Mesothelial cell of epicardium (in vitro differentiated cells): ENCODE measurements at places on chromosomes 1 and 21. TPM values are rescaled to one million over a fixed set of nuclear protein-coding genes. Genes with fewer than 3 reads are reported as not detected.
A peak's percentile ranks its signal among the peaks of the same experiment; 100 is the strongest.

GRCh38 chr1:43135857-43136781 is 36.0 kb downstream of the EBNA1BP2 start:
- H3K27me3 ChIP-seq, result no peaks in the 10 kb centered on the region
- peaks cover 6% of the 10 kb centered on the region for H3K4me1 ChIP-seq

DNA sequence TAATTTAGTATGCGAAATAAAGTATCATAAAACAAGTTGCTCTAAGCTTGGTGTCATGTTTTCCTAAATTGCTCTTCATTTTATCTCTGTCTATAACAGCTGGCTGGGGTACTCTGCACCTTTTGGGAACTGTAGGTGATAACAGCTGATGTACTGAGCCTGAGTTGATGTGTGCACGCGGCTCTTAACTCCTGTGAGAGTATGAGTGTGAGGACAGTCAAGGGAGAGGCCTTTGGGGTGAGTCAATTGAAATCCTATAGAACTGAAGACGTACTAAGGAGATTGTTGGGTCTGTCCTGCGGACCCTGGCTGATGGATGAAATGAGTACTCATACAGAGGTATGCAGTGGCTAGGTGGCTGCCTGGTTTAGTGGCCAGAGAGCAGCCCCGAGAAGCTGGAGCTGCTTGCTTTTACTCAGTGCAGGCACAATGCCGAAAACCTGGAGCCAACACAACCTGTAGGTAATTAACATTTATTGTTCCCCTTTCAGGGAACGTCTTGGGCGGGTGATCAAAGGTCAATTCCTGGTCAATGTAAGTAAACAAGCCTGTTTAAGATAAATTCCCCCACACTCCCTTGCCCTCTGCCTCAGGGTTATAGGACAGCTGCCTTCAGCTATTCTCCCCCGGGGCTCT is 188.5 kb downstream of the PRDM2 start:
- no peak for DNase-seq
- peaks cover 9% of the 10 kb centered on the region for H3K4me1 ChIP-seq
- H3K4me3 ChIP-seq, result no peak overlapping the region
- peaks cover 30% of the 10 kb centered on the region for H3K27me3 ChIP-seq
- H3K36me3 ChIP-seq, result no peaks in the 10 kb centered on the region

SEMA4A gene
- 18.7 to 21.0 TPM (median 19.8 TPM) in 3 replicates for total RNA-seq

DNA sequence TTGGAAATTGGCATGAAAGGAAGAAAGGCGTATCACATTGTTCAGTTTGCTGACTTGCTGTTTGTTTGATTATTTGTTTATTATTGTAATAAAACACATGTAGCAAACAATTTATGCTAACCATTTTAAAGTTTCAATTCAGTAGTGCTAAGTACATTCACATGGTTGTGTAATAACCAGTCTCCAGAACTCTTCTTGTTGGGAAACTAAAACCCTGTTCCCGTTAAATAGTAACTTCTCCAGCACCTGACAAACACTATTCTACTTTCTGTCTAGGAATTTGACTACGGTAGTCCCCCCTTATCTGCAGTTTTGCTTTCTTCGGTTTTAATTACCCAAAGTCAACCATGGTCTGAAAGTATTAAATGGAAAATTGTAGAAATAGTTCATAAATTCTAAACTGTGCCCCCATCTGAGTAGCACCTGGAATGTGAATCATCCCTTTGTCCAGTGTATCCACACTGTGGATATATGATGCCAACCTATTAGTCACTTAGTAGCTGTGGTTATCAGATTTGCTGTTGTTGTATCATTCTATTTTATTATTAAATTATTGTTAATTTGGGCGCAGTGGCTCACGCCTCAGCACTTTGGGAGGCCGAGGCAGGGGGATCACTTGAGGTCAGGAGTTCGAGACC is 5.5 kb downstream of the MORC3 start:
- peaks cover 16% of the 10 kb centered on the region for H3K36me3 ChIP-seq
- H3K4me3 ChIP-seq, result no peak overlapping the region
- H3K27ac ChIP-seq, result no peak overlapping the region
- no peak for DNase-seq

DNA sequence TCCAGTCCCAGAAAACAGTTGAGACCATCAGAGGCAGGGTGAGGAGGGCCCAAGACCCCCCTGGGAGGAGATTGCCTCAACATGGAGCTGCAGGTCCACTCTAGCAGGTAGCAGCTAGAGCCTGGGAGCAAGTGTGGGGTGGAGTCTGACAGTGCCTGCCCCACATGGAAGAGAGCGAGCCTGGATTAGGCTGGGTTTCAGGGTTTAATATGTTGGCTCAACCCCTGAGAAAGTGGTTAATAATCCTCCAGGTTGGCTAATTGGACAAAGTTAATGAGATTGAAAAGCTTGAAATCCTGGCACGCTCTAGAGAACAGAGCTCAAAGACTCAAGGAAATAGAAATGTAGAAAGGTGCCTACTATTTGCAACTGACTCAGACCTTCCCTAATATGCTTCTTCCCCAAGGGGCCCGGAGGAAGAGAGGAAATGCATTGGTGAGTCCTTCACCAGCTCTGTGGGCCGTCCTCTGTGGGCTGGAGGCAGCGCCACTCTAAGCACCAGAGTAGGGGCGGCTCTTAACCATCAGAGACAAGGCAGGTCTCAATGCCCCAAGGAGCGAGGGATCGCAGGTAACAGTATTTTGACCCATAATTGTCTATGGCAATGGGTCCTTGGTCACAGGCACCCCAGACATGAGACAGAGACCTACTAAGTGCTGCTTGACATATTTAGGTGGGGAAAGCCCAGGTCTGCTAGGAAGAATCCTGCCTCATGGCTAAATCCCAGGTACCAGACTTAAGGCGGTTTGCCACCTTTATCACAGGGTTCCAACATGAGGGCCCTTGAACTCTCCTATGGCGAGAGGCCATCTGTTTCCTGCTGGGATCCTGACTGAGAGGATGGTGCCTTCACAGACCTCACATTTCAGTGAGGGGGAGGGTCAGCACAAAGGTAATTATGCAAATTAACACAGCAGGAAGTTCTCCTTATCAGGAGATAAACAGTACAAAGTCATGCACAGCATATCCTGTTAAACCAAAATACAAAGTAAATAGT is 33.8 kb downstream of the RSPH1 start:
- no peak for DNase-seq
- H3K27me3 ChIP-seq, result peaks cover 2% of the 10 kb centered on the region
- H3K4me3 ChIP-seq, result no peak overlapping the region
- H3K27ac ChIP-seq, result no peak overlapping the region

KCNH1 gene
- total RNA-seq, result 0.04 to 0.34 TPM (median 0.29 TPM) in 3 replicates

IVL gene
- total RNA-seq, result 0.11 to 0.34 TPM (median 0.27 TPM) in 3 replicates

DNA sequence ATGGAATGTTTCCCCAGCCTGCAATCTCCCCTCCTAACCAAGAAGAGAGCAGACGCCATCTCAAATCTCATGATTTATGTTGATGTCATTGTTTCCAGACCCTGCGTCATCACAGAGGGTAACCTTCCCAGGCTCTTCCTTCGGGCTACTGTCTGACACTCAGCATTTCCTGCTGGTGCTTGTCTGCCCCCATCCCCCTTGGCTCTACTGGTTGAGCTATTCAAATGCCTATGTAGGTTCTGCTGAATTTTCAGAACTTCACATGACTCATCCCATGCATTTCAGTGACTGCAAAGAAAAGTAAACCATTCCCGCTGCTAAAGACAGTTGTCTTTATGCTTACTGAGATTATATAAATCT is 24.8 kb upstream of the ITPKB start:
- H3K27me3 ChIP-seq, result no peaks in the 10 kb centered on the region
- no peak overlapping the region for H3K27ac ChIP-seq
- H3K4me1 ChIP-seq, result peaks cover 13% of the 10 kb centered on the region

DNA sequence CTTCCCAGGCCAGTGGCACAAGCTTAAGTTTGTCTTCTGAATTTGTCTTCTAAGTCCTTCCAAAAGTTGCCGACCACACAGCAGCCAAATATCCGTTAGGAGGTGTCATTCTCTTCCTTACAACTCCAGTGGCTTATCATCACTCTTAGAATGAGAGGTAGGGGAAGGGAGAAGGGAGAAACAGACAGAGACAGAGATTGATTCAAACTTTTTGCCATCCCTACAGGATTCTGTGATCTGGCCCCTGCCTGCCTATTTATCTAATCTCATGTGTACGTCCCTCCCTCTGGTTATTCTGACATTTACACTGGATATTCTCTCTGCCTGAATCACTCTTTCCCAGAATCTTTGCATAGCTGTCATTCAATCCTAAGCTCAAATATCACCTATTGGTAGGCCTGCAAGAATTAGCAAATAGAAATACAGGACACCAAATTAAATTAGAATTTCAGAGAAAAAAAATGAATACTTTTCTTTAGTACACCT is 488 bp upstream of the GNL2 start:
- H3K27ac ChIP-seq, result peak overlapping the region; percentile 99
- peaks cover 44% of the 10 kb centered on the region for H3K4me1 ChIP-seq
- no peak for DNase-seq
- H3K36me3 ChIP-seq, result peaks cover 3% of the 10 kb centered on the region

CD164L2 gene
- 0.45 to 1.3 TPM (median 0.61 TPM) in 3 replicates for total RNA-seq

TNFRSF4 gene
- total RNA-seq, result 0.18 to 0.34 TPM (median 0.29 TPM) in 3 replicates

DNA sequence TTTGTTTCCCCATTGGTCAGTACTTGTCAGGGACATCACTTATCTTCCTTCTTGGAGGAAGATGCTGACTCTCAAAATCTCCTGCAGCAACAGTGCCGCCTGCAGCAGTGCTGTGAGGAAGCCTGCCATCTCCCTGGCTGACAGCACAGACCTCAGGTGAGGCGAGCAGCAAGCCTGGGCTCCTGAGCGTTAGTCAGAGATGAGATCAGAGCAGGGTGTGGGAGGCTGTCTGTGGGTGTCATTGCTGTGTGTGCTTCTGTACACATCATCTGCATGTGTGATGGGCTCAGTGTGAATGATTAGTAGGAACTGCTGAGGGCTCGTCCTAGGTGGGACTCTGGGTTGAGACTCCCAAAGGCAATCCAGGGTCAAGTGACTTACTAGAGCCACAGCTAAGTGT is 6.1 kb downstream of the STRIP1 start:
- no peak overlapping the region for H3K4me3 ChIP-seq
- H3K27ac ChIP-seq, result no peak overlapping the region
- H3K27me3 ChIP-seq, result no peaks in the 10 kb centered on the region
- no peak for DNase-seq

OR10Z1 gene
- total RNA-seq, result not detected in 3 replicates

DNA sequence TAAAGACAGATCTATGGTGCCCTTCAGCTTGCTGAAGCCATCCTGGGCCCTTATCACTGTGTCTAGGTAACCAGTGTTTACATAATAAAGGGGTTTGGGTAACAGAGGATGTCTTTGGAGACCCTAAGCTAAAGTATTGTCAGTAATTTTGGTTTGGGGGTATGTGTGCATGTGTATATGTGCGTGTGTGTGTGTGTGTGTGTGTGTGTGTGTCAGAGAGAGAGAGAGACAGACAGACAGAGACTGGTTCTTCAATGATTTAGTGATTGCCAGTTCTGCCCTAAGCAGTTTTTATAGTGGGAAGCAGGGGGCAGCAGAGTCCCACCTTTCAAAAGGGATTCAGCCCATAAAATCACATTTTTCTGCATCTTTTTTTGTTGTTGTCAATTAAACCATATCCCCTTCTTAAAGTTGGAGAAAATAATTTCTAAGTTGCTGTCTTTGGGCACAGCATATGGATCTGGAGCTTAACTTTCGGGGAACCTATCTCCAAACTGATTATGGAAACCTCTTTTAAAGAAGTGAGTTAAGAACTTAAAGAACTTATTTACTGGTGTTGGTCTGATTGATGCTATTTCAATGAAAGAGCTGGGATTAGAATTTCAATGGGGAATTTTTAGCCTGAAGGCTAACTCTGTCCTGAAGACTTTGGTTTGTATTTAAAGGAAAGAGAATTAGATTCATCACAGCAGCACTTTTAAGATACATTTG is 51.1 kb downstream of the ZNF326 start:
- no peak for DNase-seq
- no peak overlapping the region for H3K27ac ChIP-seq
- H3K36me3 ChIP-seq, result no peaks in the 10 kb centered on the region
- H3K4me1 ChIP-seq, result peaks cover 7% of the 10 kb centered on the region
- no peak overlapping the region for H3K4me3 ChIP-seq

DNA sequence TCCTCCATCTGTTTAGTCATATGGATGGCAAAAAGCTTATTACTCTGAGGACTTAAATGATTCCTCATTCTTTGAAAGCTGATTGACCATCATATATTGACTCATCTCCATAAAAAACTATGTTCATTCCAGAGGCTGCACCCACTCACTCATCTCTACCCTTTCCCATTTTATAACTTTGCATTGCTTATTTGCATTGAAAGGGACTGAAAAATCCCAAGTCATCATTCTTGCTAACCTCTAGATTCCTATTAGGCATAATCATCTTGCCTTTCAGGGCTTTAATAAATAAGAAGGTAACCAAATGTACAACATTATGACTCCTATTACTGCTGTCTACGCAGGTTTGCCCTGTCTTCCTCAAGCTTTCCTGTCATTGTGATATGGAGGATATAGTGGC is 1180.3 kb upstream of the B3GALT2 start:
- no peak overlapping the region for H3K4me3 ChIP-seq
- no peaks in the 10 kb centered on the region for H3K36me3 ChIP-seq
- H3K4me1 ChIP-seq, result peaks cover 16% of the 10 kb centered on the region
- no peaks in the 10 kb centered on the region for H3K27me3 ChIP-seq

GRCh38 chr21:28439251-28439650 is 553.4 kb downstream of the LTN1 start:
- peak overlapping the region; percentile 88 for H3K27ac ChIP-seq
- H3K36me3 ChIP-seq, result no peaks in the 10 kb centered on the region
- DNase-seq, result no peak

GRCh38 chr1:60044881-60045280 is 28.7 kb downstream of the C1orf87 start:
- peaks cover 3% of the 10 kb centered on the region for H3K27me3 ChIP-seq
- no peaks in the 10 kb centered on the region for H3K36me3 ChIP-seq
- no peaks in the 10 kb centered on the region for H3K4me1 ChIP-seq
- no peak for DNase-seq
- H3K27ac ChIP-seq, result no peak overlapping the region
- H3K4me3 ChIP-seq, result no peak overlapping the region

CACHD1 gene
- 20.8 to 24.2 TPM (median 24.1 TPM) in 3 replicates for total RNA-seq

DNA sequence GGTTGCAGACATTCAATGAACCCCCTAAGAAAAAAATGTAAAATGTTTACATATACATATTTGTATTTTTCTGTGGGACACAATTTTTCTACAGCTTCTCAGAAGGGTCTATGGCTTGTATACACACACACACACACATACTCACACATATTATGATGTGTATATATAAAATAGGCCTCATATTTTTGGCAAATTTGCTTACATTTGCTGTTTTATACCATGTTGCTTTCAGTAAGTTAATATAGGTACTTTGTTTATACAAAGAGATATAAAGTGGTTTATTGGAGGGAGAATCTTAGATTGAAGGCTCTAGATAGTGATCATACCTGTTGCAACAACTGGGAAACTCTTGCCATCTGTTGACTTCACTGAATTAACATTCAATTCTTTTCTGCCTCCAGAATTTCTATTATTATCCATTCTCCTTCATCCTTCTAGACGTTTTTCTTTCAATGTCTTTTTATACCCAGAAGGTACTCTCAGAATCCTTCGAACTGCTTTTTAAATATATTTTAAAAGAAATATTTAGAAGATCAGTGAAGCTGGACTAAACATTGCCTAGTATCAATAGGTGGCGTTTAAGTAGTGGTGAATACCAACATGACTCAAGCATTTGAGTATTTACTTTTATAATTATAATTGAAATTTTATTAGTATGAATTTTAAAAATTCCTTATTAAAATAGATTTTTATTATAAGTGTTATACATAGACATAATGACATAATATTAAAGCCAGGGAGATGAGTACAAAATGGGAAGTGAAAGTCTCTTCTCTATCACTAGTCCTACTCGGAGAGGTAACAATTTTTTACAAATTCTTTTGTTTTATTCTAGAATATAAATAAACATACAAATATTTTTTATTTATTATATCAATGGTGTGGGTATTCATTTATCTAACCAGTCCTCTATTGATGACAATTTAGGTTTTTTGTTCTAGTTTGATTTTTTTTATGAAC is 10.2 kb downstream of the CD55 start:
- H3K4me1 ChIP-seq, result no peaks in the 10 kb centered on the region
- no peak overlapping the region for H3K27ac ChIP-seq
- no peak overlapping the region for H3K4me3 ChIP-seq
- no peaks in the 10 kb centered on the region for H3K27me3 ChIP-seq
- DNase-seq, result no peak
